ENCODE measurements at places on chromosomes 4 and X.

GRCh38 chr4:87802858-87803257 lies 3.5 kb downstream of the IBSP start:
- no peak for DNase-seq

- DNase-seq, result no peak
Measured at GRCh38 chr4:25509646-25510045, 132.6 kb downstream of the ANAPC4 start.

DNA sequence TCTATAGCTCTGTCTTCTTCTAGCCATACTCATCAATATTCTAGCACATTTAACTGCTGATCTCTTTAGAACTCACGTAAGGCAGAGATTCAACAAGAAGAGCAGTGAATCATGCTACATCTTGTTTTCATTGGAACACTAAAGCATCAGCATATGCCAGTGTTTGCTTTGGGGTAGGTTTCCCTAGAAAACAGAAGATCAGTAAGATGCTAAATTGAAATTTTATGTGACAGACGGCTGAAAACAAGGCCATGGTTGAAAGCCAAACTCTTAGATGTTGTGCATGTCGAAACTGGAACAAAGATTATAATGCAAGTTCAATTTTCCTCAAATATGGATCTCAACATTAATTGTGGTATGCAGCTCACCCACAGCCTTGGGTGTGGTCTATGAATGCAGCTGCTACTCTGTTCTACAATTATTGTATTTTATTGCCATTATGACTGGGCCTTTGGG lies 107.6 kb downstream of the PDLIM5 start:
- DNase-seq, result peak; percentile 65

GRCh38 chr4:93031431-93032098 lies 727.8 kb downstream of the GRID2 start:
- DNase-seq, result no peak

DNA sequence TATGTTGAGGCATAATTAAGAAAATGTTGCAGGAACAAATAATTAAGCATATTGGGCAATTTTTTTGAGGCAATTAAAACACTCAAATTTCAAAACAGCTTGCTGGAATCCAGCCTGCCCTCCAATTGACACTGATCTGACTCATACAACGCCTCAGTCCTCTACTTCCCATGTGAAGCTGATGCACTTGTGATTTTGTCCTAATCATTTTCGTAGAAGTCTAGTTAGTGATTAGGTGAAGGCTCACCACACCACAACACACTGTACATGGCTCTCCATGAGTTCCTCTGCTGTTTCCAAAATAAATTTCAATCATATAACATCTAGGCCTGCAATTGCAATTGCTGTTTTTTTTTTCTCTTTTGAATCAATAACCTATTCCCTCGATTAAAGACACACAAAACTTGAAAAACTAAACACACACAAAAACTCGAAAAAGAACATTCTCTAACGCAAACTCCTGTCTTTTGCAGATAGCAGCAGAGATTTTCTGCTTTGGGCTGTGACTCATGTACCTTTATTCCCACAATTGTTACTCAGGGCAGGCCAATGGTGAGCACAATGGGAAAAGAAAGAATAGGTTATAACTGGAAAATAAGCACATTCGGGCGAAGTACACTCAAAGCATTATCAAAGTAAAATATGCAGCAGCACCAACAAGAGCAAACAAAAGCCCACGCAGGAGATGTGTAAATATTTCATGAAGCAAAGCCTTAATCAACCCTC lies 1.7 kb downstream of the GPRIN3 start:
- DNase-seq, result no peak

GRCh38 chrX:27883468-27884092 lies 75.8 kb downstream of the MAGEB10 start:
- DNase-seq, result no peak

- no peak for DNase-seq
Measured at GRCh38 chr4:186699881-186700397, 23.7 kb downstream of the FAT1 start.

DNA sequence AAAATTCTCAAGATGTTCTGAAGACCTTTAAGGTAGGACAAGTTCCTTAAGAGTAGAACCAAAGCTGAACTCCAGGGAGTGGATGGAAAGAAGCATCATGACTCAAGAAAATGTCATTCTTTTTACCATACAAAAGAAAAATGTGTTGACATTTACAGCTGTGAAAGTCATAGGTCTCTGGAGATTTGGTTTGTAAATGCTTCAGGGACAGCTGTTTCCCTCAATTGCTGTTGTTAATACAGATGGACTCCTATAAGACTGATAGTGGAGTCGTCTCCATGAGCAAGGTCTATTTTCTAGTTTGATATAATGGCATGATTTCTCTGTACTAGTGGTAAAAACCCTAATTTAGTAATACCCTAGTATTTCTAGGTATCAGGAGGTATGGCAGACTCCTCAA lies 101.7 kb downstream of the PHOX2B start:
- no peak for DNase-seq

- no peak for DNase-seq
Measured at GRCh38 chrX:105211066-105211575, 9.4 kb downstream of the TEX13A start.

- DNase-seq, result peak; percentile 74
Measured at GRCh38 chrX:115367455-115367854, 77.9 kb downstream of the LUZP4 start.

- DNase-seq, result no peak
Measured at GRCh38 chrX:14017399-14017798, 12.3 kb downstream of the GEMIN8 start.

- no peak for DNase-seq
Measured at GRCh38 chr4:68765876-68766275, 49.9 kb upstream of the UGT2B10 start.

DNA sequence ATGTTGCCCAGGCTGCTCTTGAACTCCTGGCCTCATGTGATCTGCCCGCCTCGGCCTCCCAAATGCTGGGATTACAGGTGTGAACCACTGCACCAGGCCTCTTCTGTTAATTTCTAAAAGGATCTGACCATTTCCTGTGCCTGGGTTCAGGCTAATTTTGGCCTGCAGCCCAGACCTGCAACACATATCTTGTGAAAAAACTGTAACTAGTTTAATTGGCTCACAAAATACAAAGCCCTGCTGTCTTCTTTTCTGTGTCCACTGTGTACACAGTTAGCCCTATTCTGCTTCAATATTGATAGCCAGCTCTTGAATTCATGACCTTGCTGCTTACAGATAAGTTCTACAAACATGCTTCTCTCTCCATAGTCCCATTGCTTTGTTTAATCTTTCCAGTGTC lies 753.5 kb downstream of the PDHA2 start:
- no peak for DNase-seq

- no peak for DNase-seq
Measured at GRCh38 chrX:96417695-96418094, 266.9 kb upstream of the DIAPH2 start.

DNA sequence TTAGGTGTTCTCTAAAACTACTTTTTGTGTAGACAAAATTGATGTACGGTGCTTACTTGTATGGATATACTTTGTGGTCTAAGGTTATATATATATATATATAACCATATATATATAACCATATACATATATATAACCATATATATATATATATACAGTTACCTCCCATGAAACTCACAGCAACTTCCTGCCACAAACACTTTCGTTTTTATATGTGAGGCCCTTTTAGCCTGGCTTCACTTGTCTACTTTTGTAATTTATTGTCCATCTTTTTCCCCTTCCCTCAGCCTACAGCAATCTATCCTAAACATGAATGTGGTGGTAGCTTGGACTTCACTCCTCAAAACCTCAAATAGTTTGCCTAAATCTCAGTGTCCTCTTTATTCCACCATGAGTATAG lies 72.8 kb upstream of the NPFFR2 start:
- no peak for DNase-seq

- no peak for DNase-seq
Measured at GRCh38 chr4:10006601-10007435, 14.5 kb downstream of the SLC2A9 start.

DNA sequence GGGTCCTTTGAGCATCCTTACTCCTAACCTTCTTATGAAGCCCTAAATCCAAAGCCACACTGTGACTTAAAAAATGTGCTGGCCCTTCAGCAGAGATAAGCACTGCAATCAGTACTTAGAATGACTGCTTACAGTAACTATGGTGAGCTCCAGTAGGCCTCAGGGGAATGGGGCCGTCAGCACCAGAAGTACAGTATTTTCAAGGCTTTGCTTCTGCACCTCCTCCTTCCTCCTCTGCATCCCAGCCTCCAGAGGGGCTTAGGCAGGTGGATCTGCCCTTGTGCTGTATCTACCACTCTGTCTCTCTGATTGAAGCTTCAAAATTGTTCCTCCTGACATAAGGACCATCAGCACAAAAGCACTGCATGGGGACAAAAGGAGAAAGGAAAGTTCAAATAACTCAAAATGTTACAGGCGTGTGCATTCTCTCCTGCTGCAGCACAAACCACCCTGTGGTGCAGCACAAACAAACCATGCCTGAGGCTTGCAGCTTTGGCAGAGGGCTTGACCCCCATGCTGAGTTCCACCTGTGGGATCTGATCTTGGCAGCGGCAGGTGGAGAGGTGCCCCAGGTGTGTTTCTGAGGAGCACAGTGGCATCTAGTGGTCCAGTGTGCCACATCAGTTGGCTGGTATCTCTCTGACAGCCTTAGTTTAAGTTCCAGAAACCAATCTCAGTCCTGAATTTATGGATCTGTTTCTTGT lies 164.7 kb downstream of the SOWAHB start:
- peak; percentile 43 for DNase-seq

- no peak for DNase-seq
Measured at GRCh38 chrX:38260231-38260630, 39.6 kb upstream of the SRPX start.

DNA sequence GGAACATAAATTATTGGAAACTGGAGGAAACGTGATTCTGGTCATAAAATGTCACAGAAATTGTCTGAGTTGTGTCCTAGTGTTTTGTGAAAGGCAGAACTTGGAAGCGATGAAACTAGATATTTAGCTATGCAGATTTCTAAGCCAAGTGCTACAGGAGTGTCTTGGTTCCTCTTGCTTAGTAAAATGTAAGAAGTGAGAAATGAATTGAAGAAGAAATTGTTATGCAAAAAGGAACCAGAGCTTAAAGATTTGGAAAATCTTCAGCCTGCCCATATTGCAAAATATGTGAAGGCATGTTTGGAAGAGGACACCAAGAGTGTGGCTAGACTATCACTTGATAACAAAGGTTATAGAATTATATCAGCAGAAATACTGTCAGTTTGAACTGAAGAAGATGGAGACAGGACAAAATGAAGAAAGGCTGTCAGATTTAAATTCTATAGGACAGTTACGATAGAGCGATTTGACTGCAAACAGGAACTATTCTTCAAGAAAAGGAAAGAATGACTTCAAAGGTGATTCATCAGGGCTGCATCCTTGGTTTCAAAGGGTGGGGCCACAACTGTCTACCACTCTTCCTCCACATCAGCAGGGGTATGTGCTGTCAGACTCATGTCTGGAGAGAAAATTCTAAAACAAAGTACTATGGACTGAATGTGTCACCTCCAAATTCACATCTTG lies 9.4 kb upstream of the CDS1 start:
- peak; percentile 46 for DNase-seq

GRCh38 chr4:113869743-113870375 lies 108.3 kb upstream of the CAMK2D start:
- peak; percentile 81 for DNase-seq

DNA sequence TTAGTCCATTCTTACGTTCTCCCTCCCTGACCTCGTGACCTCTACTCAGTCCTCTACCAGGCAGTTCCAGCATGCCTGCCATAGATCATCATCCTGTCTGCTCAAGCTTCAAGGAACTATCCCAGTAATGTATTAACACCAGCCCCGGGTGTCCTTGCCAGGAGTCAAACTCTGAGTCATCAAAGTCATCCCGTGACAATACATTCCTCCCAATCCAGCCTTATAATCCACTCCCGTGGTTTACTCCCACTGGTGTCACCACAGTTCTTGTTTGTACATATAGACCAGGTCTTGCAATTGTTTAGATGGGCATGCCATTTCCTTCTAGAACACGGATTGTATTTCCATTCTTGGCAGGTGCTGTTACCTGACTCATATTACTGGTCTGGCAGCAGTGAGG lies 68.7 kb upstream of the TAB3 start:
- peak; percentile 34 for DNase-seq

- DNase-seq, result no peak
Measured at GRCh38 chr4:87865288-87865687, 32.5 kb downstream of the MEPE start.

GRCh38 chr4:150130933-150131332 lies 52.7 kb downstream of the DCLK2 start:
- peak; percentile 63 for DNase-seq

- peak; percentile 33 for DNase-seq
Measured at GRCh38 chr4:2948895-2949781, 14.1 kb downstream of the NOP14 start.

GRCh38 chr4:77662396-77662795 lies 56.8 kb downstream of the CXCL13 start:
- no peak for DNase-seq

DNA sequence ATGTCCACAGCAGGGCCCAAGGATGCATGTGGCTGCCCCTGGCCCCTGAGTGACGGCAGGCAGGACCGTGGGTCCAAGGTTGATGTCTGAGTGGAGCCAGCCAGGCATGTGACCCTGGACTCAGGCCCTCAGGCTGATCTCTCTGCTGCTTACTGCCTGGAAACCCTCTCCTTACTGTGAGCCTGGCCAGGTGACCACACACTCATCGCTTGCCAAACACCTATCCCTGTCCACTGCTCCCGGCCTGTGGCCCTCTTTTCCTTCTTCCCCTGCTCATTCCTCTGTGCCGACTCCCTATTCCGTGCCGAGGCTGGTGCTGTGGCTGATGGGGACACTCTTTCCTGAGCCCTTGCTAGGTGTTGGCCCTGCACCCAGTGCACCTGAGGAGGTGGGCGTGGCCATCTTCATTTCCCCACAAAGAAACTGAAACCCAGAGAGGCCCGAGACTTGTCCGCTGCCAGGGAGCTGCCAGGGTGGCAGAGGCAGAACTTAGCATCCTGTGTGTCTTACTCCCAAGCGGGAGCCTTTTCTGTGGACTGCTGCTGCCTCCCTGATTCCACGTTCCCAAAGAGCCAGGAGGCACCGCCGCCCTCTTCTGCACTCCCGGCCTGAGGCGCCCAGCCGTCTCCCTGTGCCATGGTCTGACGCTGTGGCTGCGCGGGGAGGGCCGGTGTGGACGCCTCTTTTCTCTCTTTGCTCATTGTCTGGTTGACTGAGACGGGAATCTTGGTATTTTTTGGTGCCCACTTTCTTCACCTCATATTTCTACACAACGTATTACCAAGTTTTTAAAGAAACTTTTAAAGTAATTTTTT lies 11.2 kb upstream of the RNF4 start:
- no peak for DNase-seq

GRCh38 chr4:8135666-8136065 lies 22.9 kb downstream of the ABLIM2 start:
- DNase-seq, result no peak

DNA sequence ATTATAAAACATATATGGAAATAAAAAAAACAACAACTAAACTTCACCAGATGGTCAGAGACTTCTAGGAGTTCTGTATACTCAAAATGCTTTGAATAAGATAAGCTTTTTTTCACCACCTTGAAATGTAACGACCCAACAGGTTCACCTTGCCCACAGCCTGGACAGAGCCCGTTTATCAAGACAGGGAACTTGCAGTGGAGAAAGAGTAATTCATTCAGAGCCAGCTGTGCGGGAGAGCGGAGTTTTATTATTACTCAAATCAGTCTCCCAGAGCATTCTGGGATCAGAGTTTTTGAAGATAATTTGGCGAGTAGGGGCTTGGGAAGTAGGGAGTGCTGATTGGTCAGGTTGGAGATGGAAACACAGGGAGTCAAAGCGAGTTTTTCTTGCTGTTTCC lies 38.5 kb downstream of the AGA start:
- no peak for DNase-seq

All from fibroblast of skin of back (primary cell).